ENCODE measurements at places on chromosomes 4 and X.
A peak's percentile ranks its signal among the peaks of the same experiment; 100 is the strongest.

DNA sequence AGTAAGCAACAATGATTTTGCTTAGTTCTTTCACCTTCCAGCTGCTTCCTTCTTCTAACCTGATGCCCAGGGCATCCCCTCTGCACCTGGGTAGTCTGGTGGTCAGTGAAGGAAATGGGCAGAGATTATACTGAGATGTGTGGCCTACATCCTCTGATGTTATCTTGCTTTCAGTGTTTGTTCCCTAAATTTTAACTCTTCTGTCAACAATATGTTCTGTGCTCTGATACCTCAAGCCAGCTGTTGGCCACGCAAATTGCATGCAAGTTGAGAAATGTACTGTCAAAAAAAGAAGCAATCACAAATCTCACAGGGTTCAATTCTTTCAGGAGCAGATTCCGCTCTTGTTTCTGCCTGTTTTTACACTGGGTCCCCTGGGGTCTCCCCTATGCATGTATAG lies 73.8 kb downstream of the FBXW7 start:
- DNase-seq, result no peak

DNA sequence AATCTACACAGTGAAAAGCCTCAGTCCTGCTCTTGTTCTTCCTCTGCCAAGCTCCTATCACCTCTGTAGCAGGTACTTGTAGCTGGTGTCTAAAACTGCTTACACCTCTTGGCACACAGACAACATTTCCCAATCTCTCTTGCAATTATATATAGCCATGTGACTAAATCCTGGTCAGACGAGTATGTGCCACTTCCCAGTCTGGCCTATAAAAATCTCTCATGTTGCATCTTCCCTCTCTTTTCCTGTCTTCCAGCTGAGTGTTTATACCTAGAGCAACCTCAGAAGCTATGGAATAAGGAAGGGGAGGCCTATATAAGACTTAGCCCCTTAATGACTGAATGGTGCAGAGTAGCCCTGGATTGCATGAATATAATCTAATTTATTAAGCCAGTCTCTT lies 105.8 kb downstream of the RNF150 start:
- DNase-seq, result no peak

- peak; percentile 79 for DNase-seq
Measured at GRCh38 chr4:52037689-52038102, 403 bp downstream of the SGCB start.

- no peak for DNase-seq
Measured at GRCh38 chr4:152352215-152352614, 183.7 kb downstream of the FBXW7 start.

DNA sequence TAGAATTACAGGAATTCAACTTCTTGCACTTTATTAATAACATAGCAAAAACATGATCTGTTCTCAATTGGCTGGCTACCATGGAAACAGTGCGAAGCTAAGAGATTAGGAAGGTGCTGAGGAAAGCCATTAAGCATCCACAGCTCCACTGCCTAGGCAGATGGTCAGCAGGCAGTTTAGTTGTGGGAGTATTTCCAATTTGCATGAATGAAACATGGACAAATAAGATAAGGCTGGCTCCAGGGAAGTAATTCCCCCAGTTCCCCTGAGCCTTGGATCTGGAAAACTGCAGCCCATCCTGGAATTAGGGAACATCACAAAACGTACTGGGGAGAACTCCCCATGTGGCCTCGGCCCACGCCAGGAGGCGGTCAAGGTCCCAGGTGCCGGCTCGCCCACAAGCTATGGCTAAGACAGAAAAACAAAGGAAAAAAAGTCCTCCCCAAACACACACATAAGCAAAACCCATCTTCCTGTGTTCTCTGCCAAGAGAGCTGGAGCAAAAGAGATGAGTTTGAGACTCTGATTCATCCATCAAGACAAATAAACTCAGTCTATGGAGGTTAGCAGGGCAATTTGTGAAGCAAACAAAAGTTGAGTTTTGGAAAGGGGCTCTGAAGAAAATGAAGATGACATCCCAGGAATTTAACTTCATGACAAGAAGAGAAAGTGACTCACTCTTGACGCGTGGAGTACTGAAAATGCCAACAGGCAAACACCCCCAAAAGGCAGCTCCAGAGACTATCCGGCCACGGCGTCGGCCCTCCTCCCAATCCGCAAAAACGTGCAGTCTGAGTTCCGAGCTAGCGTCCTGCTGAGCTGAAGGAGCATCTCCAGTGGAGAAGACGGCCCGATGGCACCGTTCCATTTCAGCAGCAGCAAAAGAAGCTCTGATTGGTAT lies 45.1 kb downstream of the IGFBP7 start:
- no peak for DNase-seq

DNA sequence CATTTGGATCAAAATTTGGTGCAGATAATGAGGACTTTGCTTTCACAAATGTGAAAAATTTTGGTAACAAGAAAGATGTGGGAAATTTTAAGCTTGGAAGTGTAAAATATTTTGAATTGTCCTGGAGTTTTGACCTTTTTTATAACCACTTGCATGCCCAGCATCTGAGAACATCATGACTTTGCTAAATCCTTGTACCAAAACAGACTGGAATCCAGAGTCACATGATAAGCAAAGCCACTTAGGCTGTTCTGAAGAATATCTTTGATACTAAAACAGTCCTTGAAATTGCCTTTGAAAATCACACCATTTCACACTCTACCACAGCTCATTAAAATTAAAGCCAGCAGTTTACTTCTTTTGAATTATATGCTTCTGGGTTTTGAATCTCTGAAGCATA lies 2.5 kb upstream of the PPM1K start:
- no peak for DNase-seq

GRCh38 chrX:12972243-12972642 lies 2.7 kb upstream of the TMSB4X start:
- DNase-seq, result no peak

DNA sequence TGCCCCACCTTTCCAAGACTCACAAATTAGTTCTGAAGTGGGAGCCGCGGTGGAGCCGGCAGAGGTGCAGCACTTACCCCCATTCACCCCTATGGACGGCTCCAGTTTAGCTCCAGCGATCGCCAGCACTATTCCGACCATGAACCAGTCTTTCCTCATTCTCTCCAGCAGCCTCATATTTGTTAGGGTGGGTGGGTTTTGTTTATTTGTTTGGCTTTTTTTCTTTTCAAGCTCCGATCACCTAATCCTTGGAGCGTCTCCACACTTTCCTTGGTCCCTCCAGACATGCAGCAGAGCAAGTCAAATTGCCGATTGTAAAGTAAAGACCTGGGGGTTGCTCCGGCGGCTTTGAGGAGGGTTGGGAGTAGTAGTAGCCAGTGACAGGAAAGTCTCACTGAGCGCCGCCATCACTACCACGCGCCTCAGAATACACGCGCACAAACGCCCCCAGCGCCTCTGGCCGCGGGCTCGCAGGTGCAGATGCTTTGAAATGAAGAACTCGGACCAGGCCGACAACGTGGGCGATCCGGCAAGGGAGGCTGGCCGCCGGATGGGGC lies at the start of gene SLC10A7:
SLC10A7 (minus strand) TSS at position 400 of the 557 bp plus-strand sequence; CDS start at position 177, 223 bp downstream.
- peak; percentile 84 for DNase-seq

- no peak for DNase-seq
Measured at GRCh38 chr4:34850421-34850820, 1393.9 kb downstream of the ARAP2 start.

DNA sequence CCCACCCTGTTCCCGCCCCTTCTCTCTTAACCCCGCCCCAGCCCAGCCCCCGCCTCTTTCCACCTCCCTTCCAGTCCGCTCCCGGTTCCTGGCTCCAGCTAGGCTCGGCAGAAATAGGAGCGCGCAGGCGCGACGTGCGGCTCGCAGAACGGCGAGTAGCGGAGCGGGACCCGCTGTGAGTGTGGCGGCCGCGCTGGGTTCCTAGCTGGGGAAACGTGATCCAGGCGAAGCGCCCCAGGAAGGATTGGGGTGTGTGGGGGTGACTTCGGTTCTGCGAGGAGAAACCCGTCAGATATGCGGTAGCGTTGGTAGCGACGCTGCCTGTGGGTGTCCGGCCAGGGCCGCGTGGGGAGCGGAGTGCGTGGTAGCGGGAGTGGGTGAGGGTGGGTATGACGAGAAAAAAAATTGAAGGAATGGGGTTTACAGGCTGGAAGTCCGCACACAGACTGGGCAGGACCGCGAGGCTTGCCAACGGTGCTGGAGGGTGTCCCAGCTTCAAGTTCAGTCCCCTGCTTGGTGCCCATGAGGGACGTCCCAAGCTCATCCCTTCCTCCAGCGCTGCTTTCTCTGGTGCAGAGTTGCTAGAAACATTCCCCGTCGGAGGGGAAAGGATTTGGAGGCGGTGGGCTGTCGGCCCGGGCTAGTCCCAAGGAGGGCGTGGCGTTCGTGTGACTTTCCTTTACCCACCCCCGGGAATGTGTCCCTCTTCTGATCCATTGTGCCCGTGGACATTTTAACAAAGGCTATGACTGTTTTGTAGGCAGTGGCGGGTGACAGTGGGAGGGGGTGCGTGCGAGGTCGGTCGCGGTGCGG lies at the start of gene PRRG1:
PRRG1 (plus strand) TSS at position 144 of the 813 bp plus-strand sequence. CDS start 56,886 bp downstream, outside the sequence.
- DNase-seq, result peak; percentile 46

- DNase-seq, result no peak
Measured at GRCh38 chr4:126144543-126145237, 829.9 kb downstream of the FAT4 start.

DNA sequence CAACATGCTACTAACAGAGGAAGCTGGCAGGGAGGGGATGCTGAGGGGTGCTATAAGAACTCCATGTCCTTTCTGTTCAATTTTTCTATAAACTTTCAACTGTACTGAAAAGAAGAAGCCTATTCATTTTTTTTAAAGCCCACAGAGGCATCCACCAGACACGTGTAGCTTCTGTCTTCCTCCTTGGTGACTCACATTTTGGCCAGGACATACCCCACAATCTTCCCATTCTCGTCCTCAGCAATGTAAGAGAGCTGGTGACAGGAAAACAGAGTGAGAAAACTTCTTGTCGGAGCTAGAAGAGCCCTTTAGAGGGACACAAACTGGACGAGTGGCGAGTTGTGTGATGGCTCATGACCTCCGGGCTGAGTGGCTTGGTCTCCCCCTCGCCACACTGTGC lies 1.1 kb downstream of the NAA10 start:
- no peak for DNase-seq

- DNase-seq, result no peak
Measured at GRCh38 chr4:138085736-138086305, 156.3 kb downstream of the SLC7A11 start.

GRCh38 chr4:9765091-9765490 lies 16.3 kb upstream of the DRD5 start:
- peak; percentile 9 for DNase-seq

- no peak for DNase-seq
Measured at GRCh38 chr4:138439143-138439581, 197.0 kb upstream of the SLC7A11 start.

DNA sequence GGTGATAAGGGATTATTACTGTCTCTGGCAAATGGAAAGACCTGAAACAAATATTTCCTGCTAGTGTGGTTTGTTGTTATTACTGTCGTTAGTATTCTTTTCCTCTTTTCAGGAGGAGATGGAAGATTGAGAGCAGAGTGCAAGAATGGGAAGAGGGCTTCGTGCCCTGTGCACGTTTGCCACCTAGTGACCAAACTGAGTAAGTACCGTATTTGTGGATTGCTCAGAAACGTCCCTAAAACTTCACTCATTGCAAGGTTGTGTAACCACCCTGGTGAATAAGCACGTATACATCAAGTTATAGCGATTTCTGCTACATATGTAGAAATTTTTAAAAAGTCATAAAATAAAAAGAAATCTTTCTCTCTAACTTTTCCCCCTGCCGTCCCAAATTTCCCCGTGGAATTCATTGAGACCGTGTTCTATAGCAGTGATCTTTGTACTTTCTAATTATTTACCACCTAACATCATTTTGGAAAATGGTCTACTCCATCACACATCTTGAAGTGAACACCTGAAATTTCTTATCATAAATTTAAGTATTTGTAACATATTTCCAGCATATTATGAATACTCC lies 24.3 kb downstream of the LINC00632 start:
- DNase-seq, result peak; percentile 21

DNA sequence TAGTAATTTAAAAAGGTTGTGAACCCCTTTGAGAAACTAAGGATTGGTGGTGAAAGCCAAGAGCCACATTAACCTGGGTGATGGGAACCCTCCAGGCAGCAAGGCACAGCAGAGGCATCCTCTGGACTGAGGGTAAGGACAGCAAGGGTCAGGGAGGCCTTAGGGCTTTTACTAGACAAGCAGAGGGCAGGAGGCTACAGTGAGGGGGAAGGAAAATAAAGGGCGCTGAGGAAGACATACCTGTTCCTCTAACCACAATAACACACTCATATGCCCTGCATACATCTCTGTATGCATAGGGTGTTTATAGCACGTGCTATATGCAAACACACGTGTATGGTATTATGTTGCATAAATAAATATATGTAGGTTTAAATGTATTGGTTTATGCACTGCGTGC lies 18.7 kb downstream of the GPM6B start:
- DNase-seq, result no peak

- no peak for DNase-seq
Measured at GRCh38 chr4:27934871-27935270, 1074.2 kb downstream of the STIM2 start.

GRCh38 chr4:104870495-104871233 lies 276.0 kb upstream of the TET2 start:
- no peak for DNase-seq

GRCh38 chr4:48252313-48252712 lies 17.3 kb downstream of the TEC start:
- no peak for DNase-seq

DNA sequence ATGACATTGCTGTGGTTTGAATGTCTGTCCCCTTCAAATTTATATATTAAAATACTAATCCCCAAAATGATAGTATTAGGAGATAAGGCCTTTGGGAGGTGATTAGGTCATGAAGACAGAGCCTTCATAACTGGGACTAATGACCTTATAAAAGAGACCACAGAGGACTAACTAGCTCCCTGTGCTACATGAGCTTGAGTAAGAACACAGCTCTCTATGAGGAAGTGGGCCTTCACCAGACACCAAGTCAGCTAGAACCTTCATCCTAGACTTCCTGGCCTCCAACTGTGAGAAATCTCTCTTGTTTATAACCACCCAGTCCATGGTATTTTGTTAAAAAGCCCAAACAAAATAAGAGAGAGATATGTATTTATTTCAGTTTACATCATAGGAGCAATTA lies 242.2 kb upstream of the CTSO start:
- no peak for DNase-seq

- no peak for DNase-seq
Measured at GRCh38 chr4:174591243-174592021, 69.1 kb upstream of the HPGD start.

DNA sequence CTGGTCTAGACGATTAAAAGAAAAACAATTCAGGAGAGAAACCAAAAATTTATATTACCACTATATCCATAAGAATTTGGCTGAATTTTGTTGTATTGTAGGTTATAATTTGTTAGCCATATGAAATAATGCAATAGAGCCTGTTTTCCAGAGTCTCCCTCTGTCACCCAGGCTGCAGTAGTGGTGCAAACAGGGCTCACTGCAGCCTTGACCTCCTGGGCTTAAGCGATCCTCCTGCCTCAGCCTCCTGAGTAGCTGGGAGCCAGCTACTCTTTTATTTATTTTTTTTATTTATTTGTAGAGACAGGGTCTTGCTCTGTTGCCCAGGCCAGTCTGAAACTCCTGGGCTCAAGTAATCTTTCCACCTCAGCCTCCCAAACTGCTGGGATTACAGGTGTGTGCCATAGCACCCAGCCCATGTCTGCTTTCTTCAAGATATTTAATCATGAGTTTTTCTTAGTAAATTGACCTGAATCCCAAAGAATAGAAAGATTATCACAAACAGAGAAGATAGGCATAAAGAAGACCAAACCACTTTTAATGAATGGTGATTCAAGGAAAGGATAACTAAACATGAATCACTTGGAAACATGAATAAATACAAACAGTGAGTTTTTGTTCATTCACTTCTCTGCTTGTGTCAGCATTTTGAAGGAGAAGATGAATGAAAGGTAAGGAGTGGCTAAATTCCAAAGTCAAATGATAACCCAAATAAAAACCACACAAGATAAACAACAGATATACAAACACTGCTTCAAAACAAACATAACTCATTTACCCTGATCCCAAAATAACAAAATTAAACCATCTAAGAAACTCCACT lies 82.1 kb downstream of the PPP3CA start:
- no peak for DNase-seq

All from NCI-H1417 (cell line).